ENCODE measurements at places on chromosomes 3 and 15. TPM values are rescaled to one million over a fixed set of nuclear protein-coding genes. Genes with fewer than 3 reads are reported as not detected.

DNA sequence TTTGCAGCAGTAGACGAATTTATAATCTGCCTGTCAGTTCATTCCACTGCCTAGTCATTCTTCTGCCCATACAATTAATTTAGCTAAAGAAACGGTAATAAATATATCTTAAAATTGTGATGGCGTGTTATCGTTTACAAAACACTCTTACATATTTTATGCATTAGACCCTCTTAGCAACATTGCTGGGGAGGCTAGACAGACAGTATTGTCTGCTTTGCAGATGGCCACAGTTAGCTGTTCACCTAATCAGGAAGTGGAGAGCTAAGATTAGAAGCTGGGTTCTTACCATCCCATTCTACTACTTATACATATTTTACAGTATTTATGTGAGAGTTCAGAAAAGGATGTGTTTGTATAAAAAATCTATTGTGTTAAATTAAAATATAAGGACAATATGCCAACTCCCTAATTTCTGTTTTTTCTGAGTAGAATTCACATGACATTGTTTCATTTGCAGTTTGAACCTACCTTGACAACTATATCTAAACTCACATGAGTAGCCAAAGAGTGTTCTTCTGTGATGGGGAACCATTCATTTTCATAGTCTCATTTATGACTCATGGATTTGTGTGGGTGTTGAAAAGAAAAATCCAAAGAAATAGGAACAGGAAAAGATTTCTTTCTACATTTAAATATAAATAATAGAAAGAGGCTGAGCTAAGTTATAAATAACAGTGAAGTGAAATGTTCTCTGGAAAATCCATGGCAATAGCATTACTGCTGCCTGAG lies 41.7 kb upstream of the C3orf80 start:
- no peaks in the 10 kb centered on the region for H3K27me3 ChIP-seq
- H3K27ac ChIP-seq, result no peak overlapping the region
- H3K36me3 ChIP-seq, result no peaks in the 10 kb centered on the region

GRCh38 chr3:73473181-73473897 lies 151.4 kb downstream of the PDZRN3 start:
- H3K36me3 ChIP-seq, result no peaks in the 10 kb centered on the region
- H3K27ac ChIP-seq, result no peak overlapping the region
- no peak overlapping the region for H3K4me3 ChIP-seq
- H3K4me1 ChIP-seq, result no peaks in the 10 kb centered on the region
- no peaks in the 10 kb centered on the region for H3K27me3 ChIP-seq

DNA sequence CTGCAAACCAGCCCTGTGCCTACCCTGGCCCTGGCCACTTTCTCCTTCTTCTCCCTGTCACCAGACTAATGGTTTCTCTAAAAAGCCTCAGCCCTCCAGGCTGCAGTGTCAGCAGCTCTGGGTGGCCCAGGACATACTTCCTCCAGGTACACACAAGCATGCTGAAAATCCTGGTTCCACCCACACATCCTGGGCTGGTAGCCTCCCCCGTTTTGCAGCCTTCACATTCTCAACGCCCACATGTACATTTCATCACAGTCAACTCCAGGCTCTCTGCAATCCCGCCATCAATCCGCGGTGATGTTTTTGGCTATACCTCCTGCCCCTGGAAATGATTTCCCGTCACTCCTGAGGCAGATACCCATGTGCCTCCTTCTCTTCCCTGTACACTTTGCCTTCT lies 59.4 kb downstream of the MAGEF1 start:
- DNase-seq, result peak; percentile 41
- H3K4me1 ChIP-seq, result peaks cover 9% of the 10 kb centered on the region
- no peak overlapping the region for H3K4me3 ChIP-seq
- no peaks in the 10 kb centered on the region for H3K36me3 ChIP-seq
- no peaks in the 10 kb centered on the region for H3K27me3 ChIP-seq

DNA sequence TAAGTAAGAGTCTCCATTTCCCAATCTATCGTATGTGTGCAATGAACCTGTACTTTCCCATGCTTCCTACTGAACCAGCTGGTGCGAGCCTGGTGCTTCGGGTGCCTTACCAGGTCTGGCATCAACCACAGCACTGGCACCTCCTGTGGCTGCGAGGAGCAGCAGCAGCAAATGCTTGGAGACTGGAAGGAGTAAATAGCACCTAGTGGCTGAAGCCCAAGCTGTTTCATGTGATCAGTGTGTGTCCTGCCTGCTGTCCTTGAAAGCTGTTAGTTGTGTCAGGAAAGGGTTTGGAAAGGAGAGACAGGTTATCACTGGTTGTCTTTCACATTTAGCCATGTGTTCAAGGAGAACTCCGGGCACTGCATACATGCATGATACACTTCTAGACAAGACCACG lies 31.8 kb downstream of the PCOLCE2 start:
- no peaks in the 10 kb centered on the region for H3K36me3 ChIP-seq
- DNase-seq, result no peak
- no peak overlapping the region for H3K4me3 ChIP-seq
- no peak overlapping the region for H3K27ac ChIP-seq
- no peaks in the 10 kb centered on the region for H3K27me3 ChIP-seq

DNA sequence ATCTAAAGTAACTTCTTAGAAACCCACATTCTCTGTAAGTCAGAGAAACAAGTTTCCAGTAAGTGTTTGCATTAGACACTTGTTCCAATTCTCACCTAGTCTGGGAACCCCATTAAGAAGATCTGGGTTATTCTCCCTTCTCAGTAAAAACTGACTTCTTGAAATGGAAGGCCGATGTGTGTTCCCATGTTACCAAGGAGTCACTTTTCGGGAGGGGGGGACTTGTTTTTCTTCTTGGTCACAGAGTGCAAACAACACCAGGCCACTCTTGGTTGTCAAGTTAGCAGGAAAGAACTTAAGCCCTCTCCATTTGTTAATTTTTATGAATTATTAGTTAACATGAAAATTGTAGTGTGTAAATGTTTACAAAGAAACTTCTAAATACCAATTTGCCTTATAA lies 55.6 kb downstream of the ITPR1 start:
- no peak overlapping the region for H3K27ac ChIP-seq
- H3K27me3 ChIP-seq, result peaks cover 2% of the 10 kb centered on the region
- no peak overlapping the region for H3K4me3 ChIP-seq
- H3K36me3 ChIP-seq, result no peaks in the 10 kb centered on the region

- H3K4me1 ChIP-seq, result no peaks in the 10 kb centered on the region
- H3K27ac ChIP-seq, result no peak overlapping the region
- H3K4me3 ChIP-seq, result no peak overlapping the region
- H3K36me3 ChIP-seq, result no peaks in the 10 kb centered on the region
- peak; percentile 60 for DNase-seq
- H3K27me3 ChIP-seq, result no peaks in the 10 kb centered on the region
Observed at GRCh38 chr3:153315781-153316180, 153.8 kb downstream of the RAP2B start.

GRCh38 chr3:147423798-147424580 lies 14.8 kb downstream of the ZIC1 start:
- peak overlapping the region; percentile 49 for H3K4me3 ChIP-seq
- H3K27ac ChIP-seq, result peak overlapping the region; percentile 87
- DNase-seq, result no peak
- H3K27me3 ChIP-seq, result peaks cover 39% of the 10 kb centered on the region

GRCh38 chr3:196502775-196503195 lies 783 bp downstream of the RNF168 start:
- no peaks in the 10 kb centered on the region for H3K27me3 ChIP-seq
- H3K27ac ChIP-seq, result peak overlapping the region; percentile 93
- peak; percentile 88 for DNase-seq
- H3K36me3 ChIP-seq, result no peaks in the 10 kb centered on the region
- H3K4me3 ChIP-seq, result peak overlapping the region; percentile 97

DNA sequence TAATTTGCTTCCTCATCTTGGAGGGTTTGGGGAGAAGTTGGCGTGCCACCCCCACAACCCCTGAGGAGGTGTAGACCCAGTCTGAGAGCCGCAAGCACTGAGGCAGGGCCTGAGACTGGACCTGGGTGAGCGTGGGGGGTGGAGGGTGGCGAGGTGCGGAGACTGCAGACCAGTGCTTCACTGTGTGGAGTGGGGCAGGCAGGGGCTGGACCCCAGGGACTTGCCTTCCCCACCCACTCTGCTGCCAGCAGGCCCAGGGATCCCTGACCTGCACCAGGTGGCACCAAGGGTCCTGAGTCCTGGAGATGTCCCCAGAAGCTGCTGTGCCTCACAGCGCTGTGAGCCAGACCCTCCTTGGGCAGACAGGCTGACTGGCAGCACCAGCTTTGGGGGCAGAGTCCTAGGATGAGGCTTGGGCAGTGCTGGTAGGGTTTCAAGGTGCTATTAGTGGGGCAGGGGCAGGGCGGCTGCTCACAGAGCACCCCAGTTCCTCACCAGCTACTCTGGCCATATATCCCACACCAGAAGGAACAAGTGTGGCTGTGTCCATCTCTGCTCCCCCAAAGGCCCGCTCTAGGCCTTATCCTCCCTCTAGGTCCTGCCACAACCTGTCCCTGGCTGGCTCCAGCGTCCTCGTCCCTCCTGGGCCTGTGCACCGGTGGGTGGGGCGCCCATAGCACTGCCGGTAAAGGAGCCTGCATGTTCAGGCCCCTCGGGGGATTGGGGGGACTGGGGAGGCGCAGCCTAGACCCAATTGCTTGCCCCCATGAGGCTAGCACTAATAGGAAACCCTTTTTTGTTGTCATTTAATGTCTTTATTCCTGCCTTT lies 11.8 kb downstream of the ZBTB47 start:
- H3K27me3 ChIP-seq, result no peaks in the 10 kb centered on the region
- DNase-seq, result no peak
- no peaks in the 10 kb centered on the region for H3K4me1 ChIP-seq
- no peak overlapping the region for H3K27ac ChIP-seq
- no peaks in the 10 kb centered on the region for H3K36me3 ChIP-seq
- no peak overlapping the region for H3K4me3 ChIP-seq

GRCh38 chr3:188234132-188234531 lies 80.2 kb downstream of the LPP start:
- peak overlapping the region; percentile 78 for H3K27ac ChIP-seq
- H3K36me3 ChIP-seq, result peaks cover 9% of the 10 kb centered on the region
- no peak overlapping the region for H3K4me3 ChIP-seq
- H3K27me3 ChIP-seq, result no peaks in the 10 kb centered on the region
- DNase-seq, result peak; percentile 83

- H3K4me3 ChIP-seq, result no peak overlapping the region
- H3K4me1 ChIP-seq, result peaks cover 29% of the 10 kb centered on the region
- no peaks in the 10 kb centered on the region for H3K27me3 ChIP-seq
- no peak overlapping the region for H3K27ac ChIP-seq
- no peaks in the 10 kb centered on the region for H3K36me3 ChIP-seq
- DNase-seq, result no peak
Observed at GRCh38 chr3:197375001-197375441, 76.6 kb upstream of the DLG1 start.

- peak overlapping the region; percentile 89 for H3K27ac ChIP-seq
- no peaks in the 10 kb centered on the region for H3K36me3 ChIP-seq
Observed at GRCh38 chr3:12193485-12194165, 34.9 kb upstream of the TIMP4 start.

DNA sequence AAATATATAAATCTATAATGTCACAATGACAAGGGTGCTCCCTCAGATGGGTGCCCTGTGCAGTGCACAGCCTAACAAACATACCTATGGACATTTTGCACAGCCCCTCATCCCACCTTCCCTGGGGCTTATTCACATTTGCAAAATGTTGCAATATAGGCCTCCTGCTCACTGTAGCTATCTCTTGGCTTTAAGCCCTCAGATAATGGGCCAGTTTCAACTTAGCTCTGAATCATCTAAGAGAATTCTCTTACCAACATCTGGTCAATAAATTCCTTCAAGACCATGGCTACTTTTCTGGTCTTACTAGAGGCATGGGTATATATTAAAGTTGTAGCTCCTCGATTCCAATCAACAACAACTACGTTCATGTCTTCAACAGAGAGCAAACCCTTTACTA lies 17.9 kb downstream of the LIPH start:
- H3K4me1 ChIP-seq, result peaks cover 5% of the 10 kb centered on the region
- H3K27me3 ChIP-seq, result no peaks in the 10 kb centered on the region
- no peak overlapping the region for H3K27ac ChIP-seq
- peak; percentile 57 for DNase-seq

GRCh38 chr3:4529876-4530588 lies 36.9 kb downstream of the ITPR1 start:
- peaks cover 3% of the 10 kb centered on the region for H3K27me3 ChIP-seq
- no peak for DNase-seq
- no peak overlapping the region for H3K27ac ChIP-seq
- H3K36me3 ChIP-seq, result no peaks in the 10 kb centered on the region
- peaks cover 5% of the 10 kb centered on the region for H3K4me1 ChIP-seq
- H3K4me3 ChIP-seq, result no peak overlapping the region

- H3K27ac ChIP-seq, result no peak overlapping the region
- H3K4me1 ChIP-seq, result peaks cover 9% of the 10 kb centered on the region
- DNase-seq, result no peak
- H3K36me3 ChIP-seq, result peaks cover 8% of the 10 kb centered on the region
- H3K4me3 ChIP-seq, result no peak overlapping the region
Observed at GRCh38 chr3:197229836-197230235, 68.6 kb downstream of the DLG1 start.

GRCh38 chr15:80090879-80091503 lies 31.5 kb downstream of the ZFAND6 start:
- H3K27ac ChIP-seq, result no peak overlapping the region
- H3K27me3 ChIP-seq, result no peaks in the 10 kb centered on the region
- H3K4me1 ChIP-seq, result no peaks in the 10 kb centered on the region
- H3K36me3 ChIP-seq, result no peaks in the 10 kb centered on the region
- no peak for DNase-seq
- no peak overlapping the region for H3K4me3 ChIP-seq

DNA sequence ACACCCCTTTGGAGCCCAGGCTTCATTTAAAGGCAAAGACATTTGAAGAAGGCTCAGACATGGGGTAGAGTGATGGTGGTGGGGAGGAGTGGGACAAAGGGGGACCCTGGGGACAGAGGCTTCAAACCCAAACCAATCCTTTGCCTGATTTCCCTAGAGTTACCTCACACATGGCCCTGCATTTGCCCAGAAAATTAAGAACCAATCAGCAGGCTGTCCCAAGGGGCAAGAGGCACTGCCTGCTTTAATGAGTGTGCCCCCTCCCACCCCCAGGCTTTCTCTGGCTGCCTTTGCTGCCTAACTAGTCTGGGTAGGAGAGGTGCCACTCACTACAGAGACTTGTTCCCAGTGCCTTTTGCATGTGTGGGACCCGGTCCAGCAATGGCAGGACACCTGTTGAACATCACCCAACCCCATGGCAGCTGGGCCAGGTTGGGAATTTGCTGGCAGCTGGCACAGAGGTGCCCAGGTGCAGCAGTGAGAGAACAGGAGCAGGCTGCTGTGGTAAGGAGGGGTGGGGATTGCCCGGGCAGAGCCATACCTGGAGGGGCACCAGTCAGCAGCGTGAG lies 38.4 kb downstream of the CCDC33 start:
- peaks cover 20% of the 10 kb centered on the region for H3K27me3 ChIP-seq
- H3K4me3 ChIP-seq, result no peak overlapping the region
- no peaks in the 10 kb centered on the region for H3K36me3 ChIP-seq
- H3K27ac ChIP-seq, result no peak overlapping the region
- DNase-seq, result no peak

DNA sequence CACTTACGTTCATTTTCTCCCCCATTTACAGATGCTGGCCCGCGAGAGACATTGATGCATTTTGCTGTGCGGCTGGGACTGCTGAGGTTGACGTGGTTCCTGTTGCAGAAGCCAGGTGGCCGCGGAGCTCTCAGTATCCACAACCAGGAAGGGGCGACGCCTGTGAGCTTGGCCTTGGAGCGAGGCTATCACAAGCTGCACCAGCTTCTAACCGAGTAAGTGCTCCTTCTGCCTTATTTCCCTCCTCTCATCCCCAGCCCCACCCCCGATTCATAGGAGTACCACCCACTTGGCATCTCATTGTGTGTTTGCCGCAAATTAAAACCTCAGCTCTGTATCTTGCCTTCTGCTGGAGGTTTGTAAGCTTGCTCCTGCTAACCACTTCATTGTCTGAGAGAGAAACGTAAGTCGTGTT lies 163.3 kb downstream of the AKAP13 start:
- H3K4me1 ChIP-seq, result no peaks in the 10 kb centered on the region
- H3K4me3 ChIP-seq, result no peak overlapping the region

EIF1B gene
- total RNA-seq, result 59.3 TPM

DLL4 gene
- total RNA-seq, result 0.09 TPM

SLC9C1 gene
- not detected for total RNA-seq

TRAT1 gene
- total RNA-seq, result not detected

CCDC191 gene
- total RNA-seq, result 3.1 TPM

SYNPR gene
- not detected for total RNA-seq

LINS1 gene
- total RNA-seq, result 10.7 TPM
